ENCODE measurements at places on chromosomes 13 and 19.

DNA sequence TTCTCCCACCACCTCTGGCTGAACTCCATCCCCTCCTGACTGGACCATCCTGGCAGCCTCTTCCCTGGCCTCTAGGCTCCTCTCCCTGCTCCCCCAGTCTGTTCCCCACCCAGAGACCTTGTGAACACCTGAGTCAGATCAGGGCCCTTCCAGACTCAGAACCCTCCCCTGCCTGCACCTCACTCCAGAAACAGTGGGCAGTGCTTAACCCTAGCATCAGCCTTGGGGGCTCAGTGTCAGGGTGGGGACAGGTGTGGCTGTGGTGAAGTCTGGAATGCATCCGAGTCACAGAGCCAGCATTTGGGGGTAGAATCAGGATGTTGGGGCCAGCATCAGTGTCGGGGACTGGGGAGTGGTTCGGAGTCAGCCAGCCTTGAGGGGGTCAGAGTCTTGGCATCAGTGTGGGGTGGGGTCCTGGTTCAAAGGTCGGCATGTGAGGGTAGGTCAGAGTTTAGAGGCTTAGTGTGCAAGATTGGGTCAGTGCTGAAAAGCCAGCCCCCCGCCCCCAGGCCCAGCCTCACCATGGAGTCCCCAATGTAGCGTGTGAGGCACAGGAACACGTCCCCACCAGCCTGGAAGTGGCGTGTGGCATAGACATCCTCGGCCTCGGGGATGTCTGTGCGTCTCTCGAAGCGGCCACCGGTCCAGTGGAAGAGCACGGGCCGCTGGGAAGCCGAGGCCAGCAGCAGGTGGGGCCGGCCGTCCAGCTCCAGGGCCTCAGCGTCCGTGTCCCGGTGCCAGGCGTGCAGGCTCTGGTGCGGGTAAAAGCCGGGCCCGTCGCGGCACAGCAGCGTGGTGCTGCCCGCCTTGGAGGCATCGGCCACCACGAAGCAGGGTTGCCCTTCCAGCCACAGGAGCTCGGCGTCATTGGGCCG, 8.9 kb downstream of the LGI4 start:
- no peak for DNase-seq

- no peak for DNase-seq
Observed at GRCh38 chr13:35191883-35192282, 249.8 kb downstream of the NBEA start.

DNA sequence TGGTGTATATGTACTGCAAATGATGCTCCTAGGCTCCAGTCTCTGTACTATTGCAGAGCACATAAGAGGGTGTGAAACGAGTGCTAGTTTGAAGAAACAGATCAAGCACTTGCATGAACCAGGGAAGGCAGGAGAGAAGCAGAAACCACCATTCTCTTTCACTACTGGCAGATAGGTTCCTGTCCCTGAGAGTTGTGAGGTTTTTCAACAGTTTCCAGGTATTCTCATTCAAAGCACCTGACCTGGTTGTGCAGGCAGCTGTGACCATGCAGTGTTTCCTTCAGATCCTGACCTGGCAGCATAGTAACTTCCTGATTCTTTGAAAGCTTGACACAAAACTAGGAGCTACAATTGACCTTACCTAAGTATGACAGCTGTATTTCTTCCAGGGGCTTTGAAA, 164.9 kb downstream of the UFM1 start:
- no peak for DNase-seq

- DNase-seq, result no peak
Observed at GRCh38 chr13:99506634-99507033, 5.4 kb downstream of the TM9SF2 start.

- no peak for DNase-seq
Observed at GRCh38 chr13:37277435-37278144, 172.1 kb upstream of the CSNK1A1L start.

DNA sequence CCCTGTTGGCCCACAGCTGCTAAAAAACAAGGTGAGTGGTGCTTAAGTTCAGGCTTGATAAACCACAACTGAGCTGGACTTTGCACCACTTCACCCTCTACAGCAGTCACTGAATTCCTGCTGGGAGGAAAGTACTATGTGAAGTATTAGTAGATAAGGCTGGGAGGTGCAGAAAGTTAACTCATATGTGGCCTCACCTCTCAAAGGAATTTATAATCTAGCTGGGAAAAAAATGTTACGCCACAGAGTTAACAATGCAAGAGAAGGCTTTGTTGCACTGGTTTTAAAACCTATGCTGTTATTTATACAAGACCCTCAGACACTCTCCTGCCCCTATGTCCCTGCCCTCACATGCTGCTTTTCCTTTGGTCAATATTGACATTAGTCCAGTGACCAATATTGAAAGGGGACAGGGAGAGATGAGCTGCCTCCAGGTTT, 60.9 kb downstream of the LIG4 start:
- no peak for DNase-seq

- DNase-seq, result no peak
Observed at GRCh38 chr19:38173291-38174041, 50.6 kb downstream of the DPF1 start.

DNA sequence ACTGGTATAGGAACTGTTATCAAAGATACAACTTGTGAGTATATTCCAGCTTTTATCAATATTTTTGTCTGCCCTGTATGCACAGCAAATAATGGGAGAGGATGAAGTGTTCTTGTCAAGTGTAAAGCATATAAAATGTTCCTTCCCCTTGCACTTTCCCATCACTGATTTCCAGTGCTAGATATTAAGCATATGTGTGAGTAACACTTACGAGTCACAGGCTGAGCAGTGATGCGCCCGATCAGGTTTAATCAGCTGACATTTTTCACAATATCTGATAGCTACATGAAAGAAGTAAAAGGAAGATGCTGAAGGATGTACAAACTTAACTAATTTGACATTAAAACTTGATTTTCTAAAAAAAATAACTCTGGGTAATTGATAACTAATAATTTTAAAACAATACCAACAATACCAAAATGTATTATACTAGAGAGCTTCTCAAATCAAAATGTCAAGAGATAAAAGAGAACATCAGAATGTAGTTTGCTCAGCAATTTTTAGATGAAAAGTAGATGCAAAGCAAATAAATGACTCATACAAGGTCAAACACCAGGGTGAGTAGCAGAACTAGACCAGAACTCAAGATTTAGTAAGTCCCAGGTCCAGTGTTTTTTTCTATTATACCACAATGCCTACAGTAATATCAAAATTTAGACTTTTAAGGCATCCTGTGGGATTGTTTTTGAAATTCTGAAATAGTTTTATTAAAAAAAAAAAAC, 56.4 kb downstream of the ZDHHC20 start:
- no peak for DNase-seq

DNA sequence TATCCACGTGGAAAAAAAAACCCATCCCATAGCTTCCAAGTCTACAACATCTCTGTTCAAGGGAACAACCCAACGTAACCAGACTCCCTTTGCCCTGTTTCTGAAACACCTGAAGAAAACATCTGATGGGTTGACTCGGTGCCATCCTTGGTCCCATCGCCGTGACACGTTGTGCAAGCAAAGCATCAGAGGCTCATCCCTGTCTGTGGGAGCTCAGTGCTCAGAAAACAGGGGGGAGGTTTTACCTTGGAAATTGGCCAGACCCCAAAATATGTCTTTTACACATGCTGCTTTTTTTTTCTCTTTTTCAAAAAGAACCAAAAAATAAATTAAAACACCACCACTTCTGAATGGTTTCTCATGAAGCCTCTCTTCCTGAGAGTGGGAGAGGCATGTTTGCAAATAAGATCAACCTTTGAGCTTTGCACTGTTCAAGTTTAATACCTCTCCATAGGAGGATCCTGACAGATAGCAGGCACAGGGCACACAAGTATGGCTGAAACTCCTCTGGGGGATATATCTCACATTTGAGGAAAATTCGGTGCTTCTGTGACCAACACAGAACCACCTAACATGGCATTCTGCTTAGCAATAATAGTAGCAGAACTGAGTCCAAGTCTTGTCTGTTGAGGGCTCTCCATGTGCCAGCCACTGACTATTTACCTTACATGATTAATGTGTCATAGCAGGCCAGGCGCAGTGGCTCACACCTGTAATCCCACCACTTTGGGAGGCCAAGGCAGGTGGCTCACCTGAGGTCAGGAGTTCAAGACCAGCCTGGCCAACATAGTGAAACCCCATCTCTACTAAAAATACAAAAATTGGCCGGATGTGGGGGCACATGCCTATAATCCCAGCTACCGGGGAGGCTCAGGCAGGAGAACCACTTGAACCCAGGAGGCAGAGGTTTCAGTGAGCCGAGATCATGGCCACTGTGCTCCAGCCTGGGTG, 7.0 kb upstream of the PVR start:
- DNase-seq, result no peak

DNA sequence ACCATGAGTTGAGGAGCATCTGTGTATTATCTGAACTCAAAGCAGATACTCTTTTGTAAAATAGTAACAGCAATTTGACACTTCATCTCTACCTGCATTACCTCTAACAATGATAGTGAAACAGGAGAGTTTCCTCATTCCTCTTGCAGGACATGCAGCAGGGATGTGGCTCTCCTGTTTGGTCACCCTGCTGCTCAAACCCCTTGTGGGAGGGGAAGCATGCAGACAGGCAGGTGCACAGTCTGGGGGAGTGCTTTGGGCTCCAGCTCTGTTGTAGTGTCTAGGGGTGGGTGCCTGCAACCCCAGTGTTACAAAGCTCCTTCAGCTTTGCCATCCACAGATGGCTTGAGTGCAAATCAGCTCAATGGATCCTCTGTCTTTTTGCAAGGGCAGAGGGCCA, 827.6 kb downstream of the DACH1 start:
- no peak for DNase-seq

- no peak for DNase-seq
Observed at GRCh38 chr13:49297338-49297737, 49.6 kb downstream of the CDADC1 start.

DNA sequence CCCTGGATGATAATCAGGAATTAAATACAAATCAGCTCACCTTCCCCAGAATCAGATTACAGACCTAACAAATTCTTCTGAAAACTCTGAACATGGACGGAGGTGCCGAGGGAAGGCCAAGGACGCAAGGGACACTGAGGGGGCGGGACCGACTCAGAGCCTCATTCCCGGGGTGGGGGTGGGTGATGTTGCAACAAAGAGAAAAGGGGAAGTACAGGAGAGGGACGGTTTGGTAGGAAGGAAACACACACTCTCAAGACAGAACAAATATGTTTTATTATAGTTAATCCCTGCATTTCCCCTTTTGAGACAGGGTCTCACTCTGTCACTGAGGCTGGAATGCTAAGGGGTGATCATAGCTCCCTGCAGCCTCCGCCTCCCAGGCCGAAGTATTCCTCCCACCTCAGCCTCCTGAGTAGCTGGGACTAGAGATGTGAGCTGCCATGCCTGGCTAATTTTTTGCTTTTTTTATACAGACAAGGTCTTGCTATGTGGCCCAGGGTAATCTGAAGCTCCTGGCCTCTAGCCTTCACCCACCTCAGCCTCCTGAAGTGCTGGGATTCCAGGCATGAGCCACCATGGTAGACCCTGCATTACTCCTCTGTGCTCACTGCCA, 786 bp upstream of the LILRA2 start:
- DNase-seq, result no peak

DNA sequence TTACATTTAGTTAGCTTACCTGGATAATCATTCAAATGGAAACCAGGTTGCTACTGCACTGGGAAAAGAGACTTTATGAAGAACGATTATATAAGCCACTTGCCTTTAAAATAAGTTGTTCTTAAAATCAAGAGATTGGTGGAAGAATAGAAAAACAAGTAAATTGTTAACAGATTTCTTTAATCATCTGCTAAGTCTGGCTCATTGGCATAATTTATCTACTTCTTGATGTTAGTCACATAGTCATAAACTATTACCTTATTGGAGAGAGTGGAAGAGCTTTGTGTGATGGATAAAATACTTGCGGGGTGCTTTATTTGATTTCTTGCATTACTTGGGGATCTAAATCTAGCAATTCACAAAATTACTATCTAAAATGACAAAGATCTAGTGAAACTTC, 6.8 kb downstream of the LSM14A start:
- DNase-seq, result no peak

GRCh38 chr13:109974354-109974753, 188.0 kb upstream of the IRS2 start:
- no peak for DNase-seq

- no peak for DNase-seq
Observed at GRCh38 chr19:3986260-3987041, 1.2 kb upstream of the EEF2 start.

DNA sequence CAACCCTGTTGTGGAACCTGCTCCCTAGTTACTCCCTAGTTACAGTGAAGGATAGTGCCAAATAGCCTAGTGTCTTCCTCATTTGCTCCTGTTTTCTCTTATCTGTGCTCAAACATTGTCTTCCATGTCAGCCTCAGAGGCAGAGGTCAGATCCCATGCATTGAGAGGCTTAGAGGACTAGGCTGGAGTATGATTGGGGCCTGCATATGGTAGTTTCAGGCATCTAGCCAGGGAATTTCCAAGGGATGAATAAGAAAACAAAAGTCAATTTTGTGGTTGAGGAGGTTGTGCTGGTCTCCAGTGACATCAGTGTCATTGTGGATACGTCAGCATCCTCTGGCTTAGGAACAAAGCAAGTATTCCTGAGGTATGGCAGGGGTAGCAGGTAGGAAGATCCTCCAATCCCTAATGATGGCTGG, 9.4 kb downstream of the ZNF546 start:
- no peak for DNase-seq

DNA sequence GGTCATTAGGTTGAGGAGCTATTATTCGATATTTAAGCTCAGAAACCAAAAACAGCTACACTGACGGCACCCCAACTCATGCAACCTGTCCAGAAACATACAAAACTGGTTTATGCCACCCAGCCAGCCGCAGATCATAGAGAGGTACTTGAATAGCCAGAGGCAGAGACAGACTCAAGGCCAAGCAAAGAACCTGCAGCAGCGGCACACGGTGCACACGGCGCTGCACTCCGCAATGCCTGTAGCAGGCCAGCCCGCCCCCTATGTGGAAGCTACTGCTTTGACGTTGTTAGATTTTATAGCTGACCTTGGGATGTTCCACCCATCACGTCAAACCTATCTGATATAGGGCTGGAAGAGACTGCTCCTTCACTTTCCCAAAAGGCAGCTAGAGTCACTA, 11.9 kb upstream of the DHRS12 start:
- DNase-seq, result no peak

DNA sequence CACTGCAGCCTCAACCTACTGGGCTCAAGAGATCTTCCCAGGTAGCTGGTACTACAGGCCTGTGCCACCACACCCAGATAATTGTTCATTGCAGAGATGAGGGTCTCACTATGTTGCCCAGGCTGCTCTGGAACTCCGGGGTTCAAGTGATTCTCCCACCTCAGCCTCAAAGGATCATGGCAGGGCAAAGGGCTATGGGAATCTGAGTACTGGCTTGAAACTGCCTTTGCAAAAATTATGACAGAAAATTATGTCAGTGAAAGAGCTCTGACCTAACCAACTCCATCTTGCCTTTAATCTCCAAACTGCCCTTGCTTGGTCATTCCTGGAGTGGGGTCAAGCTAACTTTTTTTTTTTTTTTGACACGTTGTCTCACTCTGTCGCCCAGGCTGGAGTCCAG, 1.3 kb upstream of the DNASE2 start:
- no peak for DNase-seq

- no peak for DNase-seq
Observed at GRCh38 chr19:45768655-45768983, 433 bp downstream of the SIX5 start.
